ENCODE measurements at places on chromosomes 3 and 15. TPM values are rescaled to one million over a fixed set of nuclear protein-coding genes. Genes with fewer than 3 reads are reported as not detected.

The ZBTB11 gene
- total RNA-seq: 15.7 TPM

The CHRD gene
- 47.1 TPM for total RNA-seq

The SLC12A1 gene
- total RNA-seq: not detected

DNA sequence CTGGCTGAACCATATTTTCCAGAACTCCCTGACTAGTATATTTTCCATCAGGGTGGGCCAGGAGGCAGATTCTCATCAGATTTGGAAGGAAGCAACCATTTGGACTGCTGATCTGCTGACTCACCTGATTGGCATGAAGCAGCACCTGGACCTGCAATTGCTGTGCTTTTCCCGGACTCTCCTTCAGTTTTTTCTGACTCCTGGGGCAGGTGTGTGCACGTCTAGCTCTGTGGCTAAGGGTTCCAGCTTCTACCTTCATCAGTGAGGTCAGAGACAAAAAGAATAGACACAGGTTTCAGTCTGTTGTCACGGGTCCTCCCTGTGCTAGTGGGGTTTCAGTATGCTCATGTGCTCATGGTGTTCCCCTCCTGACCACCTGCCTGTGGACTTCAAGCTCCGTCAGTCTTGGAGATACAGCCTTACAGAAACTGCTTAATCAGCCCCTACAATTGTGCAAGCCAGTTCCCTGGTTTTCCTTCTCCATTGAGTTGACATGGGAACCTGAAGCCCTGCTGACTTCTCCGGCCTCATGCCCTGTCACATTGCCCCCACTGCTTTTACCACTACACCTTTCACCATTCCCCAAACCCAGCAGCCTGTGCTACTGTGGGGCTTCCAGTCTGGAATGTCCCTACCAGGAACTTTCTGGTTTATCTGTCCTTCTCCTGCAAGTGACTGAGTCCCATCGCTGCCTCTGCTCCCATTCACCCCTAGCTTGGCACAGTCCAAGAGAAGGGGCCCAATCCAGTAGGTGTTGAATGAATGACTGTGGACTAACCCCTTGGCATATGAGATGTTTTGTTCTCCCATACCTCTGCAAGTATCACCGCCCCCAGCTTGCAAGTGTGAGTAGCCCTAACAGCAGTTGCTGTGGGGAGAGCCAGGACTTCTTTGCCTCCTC is 31.7 kb downstream of the HMCES start:
- H3K36me3 ChIP-seq: no peaks in the 10 kb centered on the region
- peaks cover 16% of the 10 kb centered on the region for H3K4me1 ChIP-seq
- peaks cover 8% of the 10 kb centered on the region for H3K27me3 ChIP-seq
- no peak overlapping the region for H3K4me3 ChIP-seq
- no peak overlapping the region for H3K27ac ChIP-seq

- no peak overlapping the region for H3K4me3 ChIP-seq
- peaks cover 3% of the 10 kb centered on the region for H3K4me1 ChIP-seq
- no peak overlapping the region for H3K27ac ChIP-seq
- H3K27me3 ChIP-seq: no peaks in the 10 kb centered on the region
- DNase-seq: no peak
- H3K36me3 ChIP-seq: no peaks in the 10 kb centered on the region
These were observed 7.0 kb downstream of the GABRA5 start for GRCh38 chr15:26873846-26874245.

DNA sequence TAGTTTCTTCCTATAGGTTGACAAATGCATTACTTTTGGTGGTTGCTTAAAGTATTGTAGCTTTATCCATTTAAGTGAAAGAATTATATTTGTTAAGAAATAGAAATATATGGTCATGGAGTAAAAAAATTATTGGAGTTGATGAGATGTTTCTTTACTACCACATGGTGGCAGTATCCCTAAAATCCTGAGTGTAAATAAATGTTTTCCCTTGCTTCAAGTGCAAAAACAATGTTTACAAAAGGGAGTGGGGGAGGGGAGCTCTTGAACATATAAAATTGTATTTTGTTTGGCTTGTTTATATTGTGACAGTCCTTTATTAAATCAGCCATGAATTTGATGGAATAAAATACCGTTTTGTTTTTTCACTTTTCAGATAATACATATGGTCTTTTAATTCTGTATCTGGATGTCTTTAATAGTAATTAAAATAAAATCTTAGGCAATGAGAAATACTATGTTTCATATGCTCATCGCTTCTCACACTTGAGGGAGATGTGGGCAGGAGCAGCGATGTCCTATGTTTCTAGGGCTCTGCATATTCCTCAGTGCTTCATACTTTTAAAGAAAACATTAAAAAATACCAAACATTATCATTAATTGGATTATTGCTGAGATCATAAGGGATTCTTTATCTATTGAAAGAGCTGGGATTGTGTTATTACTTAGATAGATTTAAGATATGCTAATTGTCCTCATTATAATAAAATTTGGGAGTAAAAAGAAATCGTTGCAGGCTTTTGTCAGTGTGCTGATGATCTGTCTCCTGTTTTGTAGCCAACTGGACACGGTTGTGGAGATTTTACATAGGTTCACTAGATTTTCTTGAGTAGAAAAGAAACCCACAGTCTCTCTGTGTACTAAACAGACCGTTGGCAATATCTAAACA is 349.7 kb downstream of the TUSC7 start:
- H3K27ac ChIP-seq: peak overlapping the region; percentile 34
- H3K27me3 ChIP-seq: no peaks in the 10 kb centered on the region
- H3K4me1 ChIP-seq: peaks cover 10% of the 10 kb centered on the region

DNA sequence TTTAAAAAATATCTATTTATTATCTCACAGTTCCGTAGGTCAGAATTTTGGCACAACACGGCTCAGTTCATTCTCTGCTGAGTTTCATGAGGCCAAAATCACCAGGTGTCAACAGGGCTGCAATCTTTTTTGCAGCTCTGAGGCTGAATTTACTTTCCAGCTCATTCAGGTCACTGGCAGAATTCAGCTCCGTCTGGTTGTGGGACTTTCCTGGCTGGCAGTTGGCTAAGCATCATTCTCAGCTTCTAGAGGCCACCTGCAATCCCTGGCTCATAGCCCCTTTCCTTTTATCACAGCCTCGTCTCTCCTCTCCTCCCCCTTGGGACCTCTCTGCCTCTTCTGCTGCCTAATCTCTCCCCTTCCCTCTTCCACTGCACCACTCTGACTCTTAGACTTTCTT is 174.0 kb upstream of the WNT5A start:
- DNase-seq: no peak
- H3K27me3 ChIP-seq: peaks cover 2% of the 10 kb centered on the region
- H3K4me1 ChIP-seq: peaks cover 2% of the 10 kb centered on the region
- no peak overlapping the region for H3K27ac ChIP-seq
- peaks cover 5% of the 10 kb centered on the region for H3K36me3 ChIP-seq
- H3K4me3 ChIP-seq: no peak overlapping the region

- no peak for DNase-seq
- H3K4me1 ChIP-seq: no peaks in the 10 kb centered on the region
- H3K27me3 ChIP-seq: peaks cover 4% of the 10 kb centered on the region
These were observed 681.4 kb downstream of the MCTP2 start for GRCh38 chr15:94912760-94913159.
